ENCODE measurements at places on chromosomes 5 and 9.

DNA sequence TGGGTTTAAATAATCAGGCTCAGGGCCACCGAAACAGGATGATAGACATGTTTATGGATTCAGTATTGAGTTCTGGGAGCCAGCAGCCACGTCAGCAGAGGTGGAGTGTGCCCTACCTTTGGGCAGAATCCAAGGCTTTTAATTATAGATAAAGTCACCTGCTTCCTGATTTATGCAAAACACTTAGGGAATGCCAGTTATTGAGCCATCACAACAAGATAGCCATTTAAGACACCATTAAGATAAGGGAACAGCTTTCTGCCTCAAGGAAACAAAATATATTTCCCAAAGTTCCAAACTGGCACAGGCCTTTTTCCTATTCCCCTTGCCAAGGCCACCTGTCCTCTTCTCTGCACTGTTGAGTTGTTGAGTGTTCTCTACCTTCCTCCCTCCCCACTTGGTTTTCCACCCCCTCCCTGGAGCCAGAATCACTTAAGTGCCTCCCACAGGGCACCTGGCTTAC lies 2.4 kb downstream of the CCL28 start:
- DNase-seq = no peak

GRCh38 chr5:154603953-154604679 lies 126.1 kb upstream of the HAND1 start:
- DNase-seq = no peak

DNA sequence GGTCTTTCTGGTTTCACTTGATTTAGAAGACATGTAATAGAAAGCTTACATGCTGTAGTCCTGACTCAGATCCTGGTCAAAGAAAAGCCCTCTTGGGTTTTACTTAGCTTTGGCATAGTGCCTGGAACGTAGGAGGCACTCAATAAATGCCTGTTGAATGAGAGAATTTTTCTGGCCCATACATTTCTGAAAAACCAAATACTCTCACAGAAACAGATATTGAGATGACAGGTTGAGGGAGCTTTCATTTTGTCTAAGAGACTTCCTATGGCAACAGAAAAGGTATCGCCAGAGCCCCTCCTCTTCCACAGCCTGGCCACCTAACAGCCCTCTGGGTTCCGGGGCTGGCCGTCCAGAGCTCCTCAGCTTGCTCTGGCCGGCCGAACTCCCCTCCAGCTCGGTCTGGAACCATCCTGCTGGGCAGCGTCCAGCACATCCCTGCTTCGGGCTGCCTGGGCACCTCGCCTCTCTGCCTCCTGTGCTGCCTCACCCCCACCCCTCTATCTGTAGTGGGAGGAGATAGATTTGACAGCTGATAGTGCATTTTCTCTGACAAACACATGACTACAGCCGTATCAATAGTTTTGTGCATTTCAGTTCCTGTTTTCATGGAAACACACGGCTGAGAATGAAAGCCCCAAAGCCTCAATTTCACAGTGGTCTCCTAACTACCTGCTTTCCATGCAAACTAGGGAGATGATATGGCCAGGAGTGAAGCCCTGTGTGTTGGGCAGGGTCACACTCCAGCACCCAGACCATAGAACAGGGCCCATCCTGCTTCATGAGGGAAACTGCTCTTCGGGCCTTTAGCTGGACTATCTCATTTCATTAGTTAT lies 1.1 kb downstream of the IL4 start:
- DNase-seq = no peak

- no peak for DNase-seq
These were observed 301.7 kb downstream of the NSG2 start for GRCh38 chr5:174347183-174347582.

DNA sequence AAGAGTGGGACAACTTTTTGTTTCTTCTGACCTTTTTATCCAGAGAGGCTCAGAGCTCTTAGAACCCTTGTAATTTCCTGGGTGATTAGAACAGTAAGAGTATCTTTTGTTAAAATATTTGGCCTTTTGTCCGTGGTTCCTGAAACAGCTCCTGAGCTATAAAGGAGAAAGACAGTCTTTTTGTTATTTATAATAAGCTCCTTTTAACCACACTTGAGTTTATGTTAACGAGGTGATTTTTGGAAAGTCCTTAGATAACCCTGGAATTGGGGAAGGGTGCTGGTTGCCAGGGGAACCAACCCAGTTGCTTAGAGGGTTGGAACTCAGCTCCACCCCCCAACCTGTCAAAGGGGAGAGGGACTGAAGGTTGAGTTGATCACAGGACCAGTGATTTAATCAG lies 4.8 kb downstream of the ZNF483 start:
- no peak for DNase-seq

- DNase-seq = peak; percentile 29
These were observed 128.7 kb downstream of the PALM2AKAP2 start for GRCh38 chr9:109908459-109909390.

DNA sequence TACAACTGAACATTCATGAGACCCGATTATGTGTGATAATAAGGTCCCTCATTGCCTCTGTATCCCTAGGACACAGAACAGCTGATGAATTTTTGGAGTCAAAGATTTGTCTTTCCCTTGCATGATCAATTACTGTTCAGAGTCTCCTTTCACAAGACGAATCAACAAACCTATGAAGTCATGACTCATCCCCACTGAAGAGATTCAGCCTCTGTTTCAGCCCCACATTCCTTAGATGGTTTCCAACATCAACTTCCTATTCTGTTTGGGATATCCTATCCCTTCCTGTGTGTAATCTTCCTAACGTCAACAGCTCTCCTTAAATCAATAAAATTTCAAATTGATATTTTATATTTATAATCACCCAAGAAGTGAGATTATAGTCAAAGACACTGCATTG lies 199.0 kb downstream of the DNAH5 start:
- no peak for DNase-seq

GRCh38 chr5:10317825-10318682 lies 10.4 kb upstream of the CMBL start:
- no peak for DNase-seq

DNA sequence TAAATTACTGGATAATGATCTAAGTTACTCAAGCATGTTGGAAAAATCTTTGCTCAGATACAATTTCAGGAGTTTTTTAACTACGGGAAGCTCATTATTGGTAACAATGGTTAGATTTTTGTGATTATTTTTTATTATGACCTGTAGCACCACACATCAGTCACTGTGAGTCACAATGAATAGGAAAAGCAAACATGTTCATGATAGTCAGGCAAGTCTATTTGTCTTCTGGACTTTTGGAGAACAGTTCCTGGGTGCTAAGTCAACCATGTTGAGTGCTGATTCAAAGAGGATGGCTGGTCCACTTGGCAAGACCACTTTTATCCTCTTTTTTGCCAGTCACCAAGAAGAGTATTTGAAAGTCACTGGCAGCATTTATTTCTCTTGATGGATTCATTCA lies 403.2 kb downstream of the KIF4B start:
- DNase-seq = no peak

DNA sequence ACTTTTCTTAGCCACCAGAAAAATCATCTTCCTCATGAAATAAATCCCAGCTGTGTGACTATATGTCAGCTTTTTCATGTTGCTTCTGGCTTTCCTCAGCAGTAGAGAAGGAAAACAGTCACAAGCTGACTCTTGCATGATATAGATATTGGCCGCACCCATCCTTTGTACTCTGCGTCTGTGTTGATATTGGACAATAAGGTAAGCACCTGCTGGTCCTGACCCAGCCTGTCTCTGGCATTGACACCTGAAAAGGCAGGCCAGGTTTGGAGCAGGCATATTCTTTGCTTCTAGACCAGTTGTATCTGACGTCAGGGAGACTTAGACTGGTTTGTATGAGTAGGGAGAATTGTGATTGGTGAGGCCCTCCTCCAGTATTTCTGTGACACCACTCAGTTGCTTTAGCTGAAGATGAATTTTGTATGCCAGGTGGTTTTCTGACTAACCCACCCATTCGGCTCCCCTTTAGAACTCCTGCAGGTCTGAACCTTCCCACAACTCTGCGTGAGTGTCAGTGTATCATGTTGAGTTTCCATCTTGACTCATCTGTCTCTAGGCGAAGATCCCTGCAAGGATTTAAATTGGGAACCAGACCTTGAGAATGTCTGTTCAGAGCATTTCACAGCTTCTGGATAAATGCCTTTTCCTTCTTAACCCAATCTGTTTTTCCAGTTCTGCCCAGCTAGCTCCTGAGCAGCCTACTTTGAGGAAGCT lies 151.2 kb upstream of the RUSC2 start:
- no peak for DNase-seq

GRCh38 chr5:28190011-28190410 lies 1151.6 kb upstream of the CDH9 start:
- DNase-seq = no peak

GRCh38 chr5:169173372-169173771 lies 127.6 kb downstream of the SLIT3 start:
- no peak for DNase-seq

- no peak for DNase-seq
These were observed 103.4 kb downstream of the CFAP95 start for GRCh38 chr9:69923972-69924371.

GRCh38 chr5:148443998-148444397 lies 60.2 kb downstream of the FBXO38 start:
- DNase-seq = no peak

DNA sequence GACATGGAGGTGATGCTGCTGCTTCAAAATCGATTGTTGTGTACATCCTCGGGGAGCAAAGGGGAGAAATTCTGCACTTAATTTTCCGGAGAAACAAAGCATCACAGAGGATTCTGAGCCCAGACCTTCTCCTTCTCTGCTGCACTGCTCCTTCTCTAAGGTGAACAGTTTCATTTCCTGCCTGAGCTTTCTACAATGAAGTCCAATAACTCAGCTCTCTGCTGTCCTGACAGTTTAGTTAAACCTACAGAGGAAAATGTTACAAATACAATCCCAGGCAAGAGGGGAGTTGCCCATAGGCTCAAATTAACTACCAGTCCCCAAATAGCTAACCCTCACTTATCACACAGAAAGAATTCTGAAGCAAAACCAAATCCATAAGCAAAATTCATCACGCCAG lies 206.3 kb downstream of the EFNA5 start:
- no peak for DNase-seq

GRCh38 chr5:128303593-128303992 lies 220.0 kb downstream of the SLC12A2 start:
- no peak for DNase-seq

GRCh38 chr5:138663009-138663408 lies 87.8 kb upstream of the HSPA9 start:
- DNase-seq = peak; percentile 50

Measured in CD4-positive, alpha-beta T cell treated with Interferon gamma for 1 hour (primary cell).